Activated CD4-positive, alpha-beta T cell treated with anti-CD3 and anti-CD28 coated beads for 36 hours (primary cell): ENCODE measurements at places on chromosomes 13 and 19. TPM values are rescaled to one million over a fixed set of nuclear protein-coding genes. Genes with fewer than 3 reads are reported as not detected.

DNA sequence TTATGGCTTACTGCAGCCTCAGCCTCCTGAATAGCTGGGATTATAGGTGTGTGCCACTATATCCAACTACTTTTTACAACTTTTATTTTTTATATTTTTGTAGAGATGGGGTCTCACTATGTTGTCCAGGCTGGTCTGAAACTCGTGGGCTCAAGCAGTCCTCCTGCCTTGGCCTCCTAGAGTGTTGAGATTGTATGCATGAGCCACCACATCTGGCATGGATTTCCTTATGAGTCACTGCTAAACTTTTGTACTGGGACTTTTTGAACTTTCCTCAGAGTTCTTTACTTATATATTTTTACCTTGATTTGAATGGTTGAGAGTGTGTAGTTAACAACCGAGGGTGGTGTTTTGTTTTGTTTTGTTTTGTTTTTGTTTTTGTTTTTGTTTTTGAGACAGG is 33.4 kb downstream of the DNAJC3 start:
- no peak for DNase-seq

GRCh38 chr13:80361298-80361697 is 20.4 kb upstream of the SPRY2 start:
- no peak for DNase-seq

DNA sequence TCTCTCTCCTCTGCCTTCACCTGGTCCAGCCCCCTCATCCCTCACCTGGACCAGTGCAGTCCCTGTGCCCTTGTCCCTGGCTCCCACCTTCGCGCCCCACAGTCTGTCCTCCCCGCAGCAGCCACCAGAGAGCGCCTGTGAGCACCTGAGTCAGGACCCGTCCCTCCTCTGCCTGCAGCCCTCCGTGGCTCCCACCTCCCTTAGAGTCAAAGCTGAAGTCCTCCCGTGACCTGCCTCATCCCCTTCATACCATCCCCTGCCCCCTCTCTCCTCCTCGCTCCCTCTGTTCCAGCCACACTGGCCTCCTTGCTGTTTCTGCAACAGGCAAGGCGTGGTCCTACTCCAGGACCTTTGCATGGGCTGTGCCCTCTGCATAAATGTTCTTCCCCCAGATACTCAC is 10.3 kb downstream of the CELF5 start:
- peak; percentile 63 for DNase-seq

DNA sequence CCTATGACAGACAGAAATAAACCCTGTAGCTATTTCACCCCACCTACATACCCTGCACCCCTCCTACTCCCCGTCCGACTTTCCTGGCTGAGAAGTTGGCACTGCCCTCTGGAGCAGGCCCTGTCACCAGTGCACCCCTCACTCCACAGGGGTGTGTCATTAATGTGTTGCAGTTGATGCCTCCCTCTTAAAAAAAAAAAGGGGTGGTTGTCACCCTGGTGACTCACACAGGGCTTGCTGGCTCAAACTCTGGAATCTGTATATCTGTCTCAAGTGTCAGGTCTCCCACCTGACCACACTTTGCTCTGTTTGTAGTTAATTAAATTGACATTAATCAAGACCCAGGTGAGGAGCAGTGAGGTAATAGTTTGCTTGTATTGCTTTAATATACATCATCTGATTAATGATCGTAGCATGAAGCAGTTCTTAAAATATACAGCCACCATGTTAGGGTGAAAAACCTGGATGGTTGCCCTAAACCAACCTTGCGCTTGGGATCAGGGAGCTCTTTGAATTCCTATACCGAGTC is 2.0 kb upstream of the GATAD2A start:
- DNase-seq, result peak; percentile 39

The MBD3L2 gene
- total RNA-seq, result not detected

- no peak for DNase-seq
These were observed 50.2 kb upstream of the PDCD5 start for GRCh38 chr19:32530773-32531172.

DNA sequence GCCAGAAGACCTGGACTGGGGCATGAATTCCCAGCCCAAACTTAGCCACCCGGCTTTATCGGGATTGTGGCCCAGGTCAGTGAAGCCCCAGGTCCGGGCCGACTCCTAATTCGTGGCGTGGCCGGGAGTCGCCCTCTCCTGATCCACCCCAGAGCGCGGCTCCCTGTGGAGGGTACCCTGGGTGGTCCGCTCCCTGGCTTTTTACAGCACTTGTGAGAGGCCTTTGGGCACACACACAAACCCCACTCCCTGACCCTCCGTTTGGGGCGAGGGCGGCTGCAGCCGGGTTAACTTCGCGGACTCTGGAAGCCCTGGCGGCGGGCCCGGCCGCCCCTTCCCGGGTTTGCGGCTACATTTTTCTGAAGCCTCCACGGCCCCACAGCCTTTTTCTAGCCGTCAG is 56.4 kb downstream of the ZNF568 start:
- no peak for DNase-seq

- no peak for DNase-seq
These were observed 169.9 kb downstream of the DCT start for GRCh38 chr13:94309576-94309975.

- DNase-seq, result no peak
These were observed 29.1 kb upstream of the PCDH9 start for GRCh38 chr13:67259208-67259607.

The CA11 gene
- total RNA-seq, result 18.0 TPM

The THSD1 gene
- total RNA-seq, result 0.19 TPM

The ZNF324B gene
- total RNA-seq, result 5.8 TPM

- DNase-seq, result no peak
These were observed 1.3 kb upstream of the PVR start for GRCh38 chr19:44642377-44642776.

- no peak for DNase-seq
These were observed 13.9 kb upstream of the DNAJC15 start for GRCh38 chr13:43009506-43009905.

GRCh38 chr19:48398102-48398374 is 4.6 kb downstream of the GRIN2D start:
- no peak for DNase-seq

GRCh38 chr13:110676595-110677587 is 29.0 kb downstream of the CARS2 start:
- peak; percentile 51 for DNase-seq

GRCh38 chr13:46339035-46339666 is 47.9 kb downstream of the RUBCNL start:
- DNase-seq, result peak; percentile 26

The LRRC8E gene
- total RNA-seq, result not detected

DNA sequence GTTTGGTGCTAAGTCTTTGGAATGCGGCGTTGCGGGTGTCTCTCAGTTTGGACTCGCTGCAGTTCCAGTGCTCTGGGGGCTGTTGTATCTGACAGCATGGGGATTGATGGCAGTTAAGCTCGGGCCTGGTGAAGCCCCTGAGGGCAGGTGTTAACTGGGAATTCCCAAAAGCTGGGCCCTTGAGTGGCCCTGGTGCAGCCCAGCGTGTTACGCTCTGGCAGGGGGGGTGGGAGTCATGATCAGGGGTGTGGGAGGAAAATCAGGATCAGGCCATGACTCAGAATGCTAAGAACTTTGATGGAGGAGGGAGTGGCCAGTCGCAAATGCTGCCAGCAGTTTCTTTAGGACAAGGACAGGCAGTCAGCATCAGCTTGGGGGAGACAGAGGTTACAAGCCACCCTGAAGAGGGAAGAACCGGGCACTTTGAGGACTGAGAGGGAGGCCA is 19.6 kb downstream of the AP2A1 start:
- DNase-seq, result no peak
